ENCODE measurements at places on chromosomes 7 and 10. TPM values are rescaled to one million over a fixed set of nuclear protein-coding genes. Genes with fewer than 3 reads are reported as not detected.

- no peak overlapping the region for H3K27ac ChIP-seq
- no peak overlapping the region for H3K4me3 ChIP-seq
- no peaks in the 10 kb centered on the region for H3K27me3 ChIP-seq
Measured at GRCh38 chr7:65731562-65732035, 141.3 kb upstream of the VKORC1L1 start.

DNA sequence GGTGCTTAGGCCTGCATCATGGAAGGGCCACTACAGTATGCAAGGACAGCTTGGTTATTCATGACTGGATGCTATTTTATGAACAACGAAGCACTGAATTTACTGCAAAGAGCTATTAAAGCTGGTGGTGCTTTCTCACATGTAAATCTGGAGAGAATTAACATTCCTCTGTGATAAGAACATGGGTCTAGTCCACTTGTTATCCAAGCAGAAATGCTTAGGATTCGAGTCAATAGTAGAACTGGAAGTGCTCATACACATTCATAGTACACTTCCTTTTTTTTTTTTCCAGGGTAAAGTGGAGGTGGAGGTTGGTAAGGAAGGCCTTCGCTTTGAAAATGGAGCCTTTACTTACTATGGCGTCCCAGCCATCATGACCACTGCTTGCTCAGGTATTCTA, 35.0 kb downstream of the CNNM1 start:
- H3K4me1 ChIP-seq: no peaks in the 10 kb centered on the region
- H3K36me3 ChIP-seq: no peaks in the 10 kb centered on the region
- H3K27me3 ChIP-seq: peaks cover 54% of the 10 kb centered on the region
- H3K4me3 ChIP-seq: no peak overlapping the region

DNA sequence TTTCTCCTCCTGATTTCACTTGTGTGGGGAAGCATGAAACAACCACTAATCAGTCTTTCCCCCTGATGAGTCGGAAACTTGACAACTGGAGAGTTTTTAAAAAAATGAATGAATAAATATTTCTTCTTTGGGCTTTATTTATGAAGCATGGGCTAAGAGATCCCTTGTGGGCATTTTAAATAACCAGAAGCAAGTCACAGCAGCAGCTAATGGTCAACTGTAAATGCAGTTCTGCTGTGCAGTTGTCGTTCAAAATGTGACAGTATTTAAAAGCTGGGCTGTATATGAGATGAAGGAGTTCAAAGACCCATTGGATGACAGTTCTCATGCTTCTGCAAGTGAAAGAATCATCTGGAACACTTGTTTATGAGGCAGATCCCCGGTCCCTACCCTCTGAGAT, 54.1 kb downstream of the STEAP1B start:
- no peak overlapping the region for H3K4me3 ChIP-seq
- no peak for DNase-seq
- H3K4me1 ChIP-seq: peaks cover 18% of the 10 kb centered on the region
- H3K27me3 ChIP-seq: peaks cover 4% of the 10 kb centered on the region
- peaks cover 5% of the 10 kb centered on the region for H3K36me3 ChIP-seq

DNA sequence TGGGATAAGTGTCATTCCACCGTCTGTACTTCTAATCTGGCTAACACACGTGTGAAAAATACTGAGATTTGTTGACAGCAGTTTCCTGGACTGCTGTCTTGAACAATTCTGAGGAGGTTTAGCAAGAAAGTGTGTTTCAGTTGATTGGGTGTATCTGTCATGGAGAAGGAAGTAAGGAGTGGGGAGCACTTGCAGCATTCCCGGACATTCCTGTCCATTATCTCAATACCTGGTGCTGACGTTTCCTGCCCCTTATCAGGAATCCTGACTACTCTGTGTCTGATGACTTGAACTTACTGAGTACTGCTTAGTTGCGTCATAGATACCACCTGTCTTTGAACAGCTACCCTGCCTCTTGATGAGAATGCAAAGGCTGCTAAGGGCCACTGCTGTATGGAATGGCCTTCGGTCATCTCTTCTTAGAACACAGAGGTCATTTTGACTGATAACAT, 72.0 kb upstream of the VKORC1L1 start:
- H3K27me3 ChIP-seq: no peaks in the 10 kb centered on the region
- H3K4me1 ChIP-seq: peaks cover 37% of the 10 kb centered on the region
- no peak for DNase-seq
- no peak overlapping the region for H3K27ac ChIP-seq
- H3K36me3 ChIP-seq: peaks cover 27% of the 10 kb centered on the region

- DNase-seq: no peak
- H3K27ac ChIP-seq: no peak overlapping the region
- no peaks in the 10 kb centered on the region for H3K4me1 ChIP-seq
- H3K36me3 ChIP-seq: no peaks in the 10 kb centered on the region
- H3K27me3 ChIP-seq: no peaks in the 10 kb centered on the region
Measured at GRCh38 chr7:25646726-25647413, 418.6 kb upstream of the NPVF start.

- no peak for DNase-seq
- H3K27me3 ChIP-seq: peaks cover 41% of the 10 kb centered on the region
- no peak overlapping the region for H3K27ac ChIP-seq
- no peaks in the 10 kb centered on the region for H3K36me3 ChIP-seq
Measured at GRCh38 chr10:61456095-61456789, 3.1 kb upstream of the TMEM26 start.

DNA sequence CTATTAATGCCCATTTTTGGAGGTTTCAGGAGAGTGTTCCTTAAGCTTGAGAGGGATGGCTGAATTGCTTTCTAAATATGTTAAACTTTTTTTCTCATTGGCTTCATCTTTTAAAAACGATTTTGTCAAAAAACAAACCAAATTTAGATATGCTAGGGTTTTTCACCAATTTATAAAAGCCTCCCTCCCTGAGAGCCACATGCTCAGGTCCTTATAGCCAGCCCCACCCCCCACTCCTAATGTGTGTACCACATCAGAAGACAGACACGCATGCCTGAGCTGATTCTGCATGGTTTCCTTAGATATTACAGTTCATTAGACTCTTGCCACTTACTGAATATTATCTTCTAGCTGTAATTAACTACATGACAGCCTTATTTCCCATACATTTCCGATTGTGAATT, 2.0 kb downstream of the CUL1 start:
- H3K36me3 ChIP-seq: peaks cover 4% of the 10 kb centered on the region
- peaks cover 50% of the 10 kb centered on the region for H3K4me1 ChIP-seq
- peak overlapping the region; percentile 84 for H3K4me3 ChIP-seq

- H3K4me1 ChIP-seq: no peaks in the 10 kb centered on the region
- no peak overlapping the region for H3K4me3 ChIP-seq
- no peaks in the 10 kb centered on the region for H3K27me3 ChIP-seq
- no peak overlapping the region for H3K27ac ChIP-seq
- DNase-seq: no peak
Measured at GRCh38 chr7:71896535-71896934, 515.6 kb downstream of the CALN1 start.

DNA sequence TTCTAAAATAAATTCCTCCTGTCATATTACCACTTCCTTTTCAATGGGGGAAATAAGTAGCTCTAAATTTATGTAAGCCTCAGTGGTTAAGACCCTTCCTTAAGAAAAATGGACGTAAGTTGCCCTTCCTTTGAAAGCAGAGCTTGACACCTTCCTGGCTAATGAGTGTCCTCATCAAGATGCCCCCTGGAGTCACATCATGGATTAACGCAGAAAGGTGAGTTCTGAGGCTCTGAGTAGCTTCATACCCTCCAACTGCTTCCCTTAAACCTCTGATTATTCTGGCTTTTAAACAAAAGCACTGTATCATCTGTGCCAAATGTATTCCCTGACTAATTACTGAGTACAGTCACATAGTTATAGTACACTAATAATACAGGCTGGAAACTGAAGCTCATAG, 14.7 kb downstream of the KCTD7 start:
- H3K27me3 ChIP-seq: no peaks in the 10 kb centered on the region
- H3K36me3 ChIP-seq: peaks cover 57% of the 10 kb centered on the region
- H3K4me1 ChIP-seq: peaks cover 10% of the 10 kb centered on the region

- H3K36me3 ChIP-seq: no peaks in the 10 kb centered on the region
- H3K27ac ChIP-seq: no peak overlapping the region
- H3K4me3 ChIP-seq: no peak overlapping the region
- H3K4me1 ChIP-seq: no peaks in the 10 kb centered on the region
Measured at GRCh38 chr10:107238275-107238674, 73.8 kb upstream of the SORCS1 start.

Gene ZCWPW1
- 2.6 TPM for total RNA-seq

Gene KIF11
- 76.9 TPM for total RNA-seq

Gene CPA5
- total RNA-seq: 3.4 TPM

Gene PAX4
- total RNA-seq: not detected

Gene IDI2
- not detected for total RNA-seq
